ENCODE measurements at places on chromosomes 4 and X. TPM values are rescaled to one million over a fixed set of nuclear protein-coding genes. Genes with fewer than 3 reads are reported as not detected.

Gene PRDM5
- 6.1 TPM for polyA plus RNA-seq

Gene C4orf51
- not detected for polyA plus RNA-seq

Gene CSAG3
- polyA plus RNA-seq, result not detected

Gene ARHGEF38
- 1.4 TPM for polyA plus RNA-seq

Gene KCND1
- 0.15 TPM for polyA plus RNA-seq

Measured in stomach (tissue), 19 donors.